Ammon's horn (tissue), 1 donor: ENCODE measurements at places on chromosomes 5 and 9.
A peak's percentile ranks its signal among the peaks of the same experiment; 100 is the strongest.

DNA sequence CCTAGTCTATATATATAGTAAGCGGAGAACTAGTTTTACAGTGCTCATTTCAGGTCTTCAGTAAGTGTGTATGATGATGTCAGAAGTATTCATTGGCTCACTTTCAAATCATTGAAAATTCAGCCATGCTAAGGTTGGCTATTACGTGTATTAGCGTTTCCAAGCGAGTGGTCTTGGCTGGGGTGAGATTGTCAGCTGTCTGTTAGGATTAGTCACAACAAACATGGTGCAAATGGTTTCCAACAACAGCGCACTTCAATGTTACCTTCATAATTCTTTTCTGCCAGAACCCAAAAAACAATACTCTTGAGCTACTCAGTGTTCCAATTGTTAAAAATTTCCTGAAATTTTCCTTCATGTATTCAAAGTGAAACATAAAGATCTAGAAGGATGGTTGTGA, 283.0 kb downstream of the AOPEP start:
- no peak for DNase-seq

DNA sequence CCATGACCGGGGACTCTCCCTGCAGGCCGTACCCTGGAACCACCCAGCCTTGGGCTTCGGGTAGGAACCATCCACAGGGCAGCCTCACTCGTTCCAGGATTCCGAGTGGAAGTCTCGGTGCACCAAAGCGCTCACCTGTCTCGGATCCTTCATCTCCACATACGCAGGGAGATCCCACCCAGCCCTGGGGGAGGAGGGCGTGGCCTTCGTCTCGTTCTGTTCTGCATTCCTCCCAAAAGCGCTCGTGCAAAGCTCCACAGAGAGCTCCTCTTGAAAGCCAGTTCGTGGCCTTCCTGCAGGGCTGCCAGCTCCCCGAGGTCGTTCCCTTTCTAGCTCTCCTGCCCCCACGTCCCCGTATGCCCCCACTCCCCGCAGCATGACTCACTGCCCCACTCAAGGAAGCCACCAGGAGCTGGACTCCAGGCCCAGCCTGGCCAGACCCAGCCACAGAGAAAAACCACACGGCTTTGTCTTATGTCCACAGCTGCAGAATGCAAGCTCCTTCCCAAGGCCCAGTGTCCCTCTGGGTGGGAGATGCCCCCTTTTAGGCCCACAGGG, 65.0 kb upstream of the SARDH start:
- DNase-seq: no peak

- peak; percentile 7 for DNase-seq
Measured at GRCh38 chr5:171207256-171207847, 101.7 kb upstream of the TLX3 start.

- DNase-seq: peak; percentile 48
Measured at GRCh38 chr9:86034863-86035734, 64.3 kb downstream of the GOLM1 start.

GRCh38 chr5:10109299-10109698, 140.4 kb downstream of the ATPSCKMT start:
- DNase-seq: no peak

- DNase-seq: no peak
Measured at GRCh38 chr5:137761566-137761965, 7.4 kb upstream of the HNRNPA0 start.

DNA sequence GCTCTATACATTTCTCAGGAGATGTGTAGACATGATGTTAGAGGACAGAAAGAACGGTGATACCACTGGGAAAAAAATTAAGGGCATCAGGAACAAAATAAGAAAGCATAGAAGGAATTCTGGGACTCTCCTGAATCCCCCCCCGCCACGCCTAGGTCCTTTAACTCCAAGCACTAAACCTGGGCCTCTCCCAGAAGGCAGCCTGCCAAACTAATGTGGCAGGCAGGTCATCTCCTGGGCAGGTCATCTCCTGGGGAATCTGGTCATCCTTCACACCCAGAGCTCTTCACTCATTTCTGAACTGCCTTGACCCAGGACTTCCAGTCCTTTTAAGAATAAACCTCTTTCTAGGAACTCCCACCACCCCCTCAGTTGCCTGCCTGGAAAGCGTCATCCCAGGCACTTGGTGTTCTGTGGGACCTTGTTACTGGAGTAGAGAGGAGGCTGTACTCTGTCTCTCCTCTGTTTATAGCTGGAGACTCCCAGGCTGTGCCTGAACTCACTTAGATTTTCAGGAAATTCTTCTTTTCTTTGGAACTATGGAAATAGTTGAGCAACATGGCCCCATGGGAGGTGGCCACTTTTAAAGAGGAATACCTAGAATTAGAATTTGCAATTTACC, 24.1 kb downstream of the PSAT1 start:
- no peak for DNase-seq
